Activated T-cell treated with anti-CD3 and anti-CD28 coated beads, Interleukin-2, amount 50 U/mL, for 72 hours (primary cell): ENCODE measurements at places on chromosomes 4 and X.

DNA sequence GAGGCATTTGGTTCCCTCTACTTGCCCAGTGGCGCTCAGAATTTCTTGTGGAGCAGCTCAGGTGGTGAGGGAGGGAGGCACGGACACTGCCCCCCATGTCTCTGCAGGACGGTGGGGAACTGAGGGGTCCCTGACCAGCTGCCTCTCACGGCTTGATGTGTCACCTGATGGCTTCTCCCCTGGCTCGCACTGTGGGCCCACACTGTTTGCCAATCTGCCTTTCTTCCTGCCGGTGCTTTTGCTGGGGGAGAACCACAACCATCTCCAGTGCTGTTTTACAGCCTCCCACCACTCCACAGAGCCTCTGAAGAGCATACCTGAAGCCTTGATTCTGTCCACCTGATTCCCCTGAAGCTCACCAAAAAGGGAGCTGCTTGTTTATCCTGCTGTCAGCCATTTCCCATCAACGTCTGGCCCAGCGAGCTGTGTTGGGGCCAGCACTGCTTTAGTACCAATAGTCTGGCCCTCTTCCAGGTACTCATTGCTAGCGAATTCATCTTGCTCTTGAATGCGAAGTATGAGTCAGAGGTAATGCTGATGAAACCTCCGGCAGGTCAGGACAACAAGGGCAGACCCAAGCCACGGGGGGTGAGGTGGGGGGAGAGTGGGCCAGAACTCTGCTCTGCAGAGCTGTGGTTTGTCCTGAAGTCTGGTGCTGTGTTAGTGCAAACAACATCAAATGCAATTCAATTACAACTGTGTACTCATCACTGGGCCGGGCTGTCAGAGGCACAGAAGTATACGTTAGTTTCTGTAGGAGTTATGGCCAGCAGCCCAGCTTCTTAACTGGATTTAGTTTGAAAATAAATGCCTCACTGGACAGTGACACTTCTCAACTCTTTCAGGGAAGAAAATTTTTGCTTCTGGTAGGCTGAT, 208.3 kb upstream of the JADE1 start:
- DNase-seq = no peak

DNA sequence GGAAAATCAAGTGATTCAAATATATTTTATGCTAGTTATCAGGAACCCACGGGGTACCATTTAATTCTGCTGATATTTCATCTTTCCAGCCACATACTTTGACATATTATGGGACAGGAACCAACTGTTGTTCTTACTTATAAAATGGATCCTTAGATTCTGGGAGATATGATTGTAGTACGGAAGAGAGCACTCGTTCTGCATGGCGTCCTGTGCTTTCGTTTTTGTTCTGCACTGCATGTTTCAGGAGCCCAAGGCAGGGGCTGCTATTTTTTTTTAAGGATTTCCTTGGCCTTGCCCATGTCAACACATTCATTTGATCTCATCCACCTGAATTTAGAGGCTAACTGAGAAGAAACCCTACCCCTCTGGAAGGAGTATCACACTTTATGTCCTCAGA, 245.5 kb upstream of the TLL1 start:
- no peak for DNase-seq

GRCh38 chr4:163485589-163485988, 8.9 kb upstream of the TMA16 start:
- no peak for DNase-seq

GRCh38 chr4:182916483-182917181, 554 bp downstream of the DCTD start:
- peak; percentile 43 for DNase-seq

- DNase-seq = no peak
These were observed 823 bp upstream of the MAN2B2 start for GRCh38 chr4:6573986-6574746.

GRCh38 chrX:14777525-14777924, 95.3 kb downstream of the FANCB start:
- DNase-seq = no peak

DNA sequence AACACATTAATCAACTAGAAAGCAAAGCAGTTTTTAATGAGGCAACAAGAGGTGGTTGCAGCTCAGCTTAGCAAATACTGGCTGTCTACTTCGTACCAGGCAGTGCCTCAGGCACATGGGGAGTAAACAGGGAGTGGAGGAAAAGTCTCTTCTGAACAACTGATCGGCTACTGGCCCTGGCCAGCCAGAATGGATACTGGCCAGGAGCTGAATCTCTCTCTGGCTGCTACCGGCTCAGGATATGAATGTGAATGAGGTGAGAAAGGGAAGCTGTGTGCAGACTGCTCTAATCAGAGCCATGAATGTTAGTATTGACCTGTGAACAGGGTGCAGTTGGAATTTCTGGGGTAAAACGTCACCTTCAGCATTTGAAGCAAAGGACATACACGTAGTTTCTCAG, 77.3 kb downstream of the STK32B start:
- DNase-seq = no peak

DNA sequence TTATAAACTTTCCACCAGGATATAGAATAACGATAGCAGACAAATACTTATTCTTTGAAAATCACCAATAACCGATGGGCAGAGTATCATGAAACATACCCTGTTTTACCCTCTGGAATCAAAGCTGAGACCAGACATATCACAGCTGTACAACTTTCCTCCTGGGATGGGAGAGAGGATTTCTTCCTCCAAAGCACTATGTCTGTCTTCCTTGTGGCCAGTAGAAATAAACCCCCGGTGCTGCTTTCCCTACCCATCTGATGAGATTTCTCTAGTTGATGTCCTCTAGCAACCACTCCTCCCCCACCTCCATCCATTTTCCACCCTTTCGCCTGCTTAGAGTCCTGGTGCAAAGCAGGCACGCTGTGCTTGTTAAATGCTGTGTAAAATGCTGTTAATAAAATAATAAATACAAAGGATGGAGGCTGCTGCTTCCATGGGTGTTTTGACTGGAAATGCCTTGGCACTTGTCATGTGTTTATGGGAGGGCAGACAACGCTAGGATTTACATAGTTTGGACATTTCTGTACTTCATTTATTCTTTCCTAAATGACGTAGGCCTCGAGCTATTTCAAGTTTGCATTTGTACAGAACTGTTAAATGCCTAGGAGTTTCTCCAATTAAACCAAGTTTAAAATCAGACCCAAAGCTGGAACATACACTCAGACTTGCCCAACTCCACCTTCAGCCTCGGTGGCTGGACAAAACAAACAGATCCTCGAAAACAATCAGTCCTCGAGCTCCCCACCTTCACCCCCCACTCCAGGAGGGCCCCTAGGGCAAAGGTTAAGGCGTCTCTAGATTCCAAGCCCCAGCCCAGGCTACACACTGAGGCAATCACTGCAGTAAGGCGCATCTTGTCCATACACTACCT, 10.1 kb downstream of the BCOR start:
- DNase-seq = no peak

- DNase-seq = no peak
These were observed 85.8 kb upstream of the RPS6KA3 start for GRCh38 chrX:20352504-20352903.
